ENCODE measurements at places on chromosomes 7 and 10. TPM values are rescaled to one million over a fixed set of nuclear protein-coding genes. Genes with fewer than 3 reads are reported as not detected.

AEBP1 gene
- total RNA-seq, result 37.1 TPM

RBP3 gene
- not detected for total RNA-seq

C7orf33 gene
- total RNA-seq, result not detected

SLC16A12 gene
- total RNA-seq, result not detected

TACC2 gene
- not detected for total RNA-seq

GALNT17 gene
- not detected for total RNA-seq

CRHR2 gene
- total RNA-seq, result not detected

OR6B1 gene
- not detected for total RNA-seq

TFR2 gene
- 5.9 TPM for total RNA-seq

SPDYE6 gene
- total RNA-seq, result not detected

SLC29A4 gene
- 0.05 TPM for total RNA-seq
